ENCODE measurements at places on chromosomes 6 and 20.

GRCh38 chr20:51941503-51941902 lies 139.2 kb upstream of the SALL4 start:
- DNase-seq, result no peak

DNA sequence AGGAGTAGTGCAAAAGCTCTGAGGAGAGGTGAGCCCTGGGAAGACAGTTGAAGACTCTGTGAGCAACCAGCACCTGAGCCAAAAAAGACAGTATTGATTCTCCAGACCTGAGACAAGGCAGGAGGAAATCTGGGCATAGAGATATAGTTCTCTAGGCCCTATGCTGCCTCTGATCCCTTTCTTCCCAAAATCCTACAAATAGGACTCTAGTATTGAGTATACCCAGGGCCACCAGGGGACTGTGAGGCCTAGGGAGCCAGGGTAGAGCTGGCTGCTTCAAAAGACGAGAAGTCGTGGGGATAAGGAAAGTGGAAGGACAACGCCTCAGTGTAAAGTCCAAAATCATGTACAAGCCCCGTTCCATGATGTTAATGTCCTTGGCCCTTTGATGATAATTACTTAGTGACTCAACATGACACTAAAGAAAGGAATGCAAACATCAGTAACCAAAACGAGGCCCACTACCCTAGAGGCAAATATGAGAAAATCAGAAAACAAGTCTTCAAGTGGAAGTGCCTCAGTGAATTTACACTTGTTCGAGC lies 197.3 kb upstream of the PROKR2 start:
- no peak for DNase-seq

DNA sequence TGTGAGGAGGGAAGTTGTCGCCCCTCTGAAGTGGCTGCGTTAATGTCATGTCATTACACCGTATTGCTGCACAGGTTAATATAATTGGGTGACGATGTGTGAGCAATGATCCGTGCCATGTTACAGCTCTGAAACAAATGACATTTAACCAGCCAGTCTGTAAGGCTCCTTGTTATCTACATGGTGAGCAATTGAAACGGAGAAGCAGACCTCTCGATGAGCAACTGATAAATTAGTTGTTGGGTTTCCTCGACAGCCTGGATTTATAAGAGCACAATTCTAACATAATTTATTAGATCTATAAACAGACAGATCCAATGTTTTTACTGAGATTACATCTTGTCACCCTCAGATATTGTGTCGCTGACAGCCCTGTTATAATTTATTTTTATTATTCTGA lies 49.9 kb upstream of the MAFB start:
- no peak for DNase-seq

DNA sequence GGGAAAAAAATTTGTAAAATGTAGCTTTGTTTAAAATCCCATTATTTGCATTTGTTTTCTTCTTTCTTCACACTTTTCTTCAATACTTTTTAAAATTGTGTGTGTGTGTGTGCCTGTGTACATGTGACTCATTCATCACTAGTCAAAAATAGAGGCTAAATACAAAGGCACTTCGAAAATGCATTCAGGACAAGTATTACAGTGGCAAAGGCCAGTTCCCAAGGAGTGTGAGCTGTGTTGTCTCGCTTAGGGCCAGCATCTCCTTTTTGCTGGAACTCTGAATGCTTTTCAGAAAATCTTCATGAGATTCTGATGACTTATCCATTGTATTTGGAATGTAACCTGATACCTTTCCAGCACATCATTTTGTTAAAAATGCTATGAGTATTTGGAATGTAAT lies 288.5 kb upstream of the CNR1 start:
- no peak for DNase-seq

GRCh38 chr6:71321314-71321713 lies 32.7 kb downstream of the OGFRL1 start:
- no peak for DNase-seq

GRCh38 chr20:53360852-53361251 lies 232.8 kb downstream of the ZNF217 start:
- DNase-seq, result no peak

- DNase-seq, result no peak
These were observed 266.5 kb downstream of the C6orf118 start for GRCh38 chr6:165042912-165043311.

- DNase-seq, result no peak
These were observed 31.3 kb downstream of the EPHA7 start for GRCh38 chr6:93388070-93388469.

GRCh38 chr6:117992856-117993255 lies 85.8 kb downstream of the SLC35F1 start:
- DNase-seq, result no peak

- no peak for DNase-seq
These were observed 216.9 kb downstream of the GMDS start for GRCh38 chr6:2028457-2029038.

DNA sequence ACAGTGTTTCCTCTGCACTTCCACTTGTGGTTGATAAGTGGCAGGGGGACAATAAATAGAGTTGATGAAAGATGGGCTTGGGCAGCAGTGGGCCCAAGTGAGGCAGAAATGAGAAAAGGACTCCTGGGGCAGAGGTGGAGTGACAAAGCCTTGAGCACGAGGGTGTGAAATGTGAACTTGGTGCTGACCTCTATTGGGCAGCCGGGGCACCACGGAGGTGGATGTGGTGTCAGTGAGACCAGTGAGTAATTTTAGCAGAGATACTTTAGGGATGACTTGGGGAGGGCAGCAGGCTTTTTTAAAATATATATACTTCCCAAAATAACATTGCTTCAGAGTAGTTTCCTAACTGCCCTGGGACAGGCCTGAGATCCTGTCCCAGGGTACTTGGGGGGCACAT lies 30.6 kb upstream of the MYLK2 start:
- no peak for DNase-seq

- no peak for DNase-seq
These were observed 382.5 kb downstream of the EPHA7 start for GRCh38 chr6:93036835-93037234.

GRCh38 chr20:58894652-58895447 lies 42.3 kb downstream of the GNAS start:
- no peak for DNase-seq

- DNase-seq, result no peak
These were observed 87.5 kb downstream of the SYNJ2 start for GRCh38 chr6:158068893-158069799.

- DNase-seq, result no peak
These were observed 68.5 kb downstream of the ECT2L start for GRCh38 chr6:138864343-138864890.

- no peak for DNase-seq
These were observed 251.8 kb upstream of the CITED2 start for GRCh38 chr6:139625998-139626975.

- DNase-seq, result no peak
These were observed 659.9 kb downstream of the EPM2A start for GRCh38 chr6:145075425-145075824.

DNA sequence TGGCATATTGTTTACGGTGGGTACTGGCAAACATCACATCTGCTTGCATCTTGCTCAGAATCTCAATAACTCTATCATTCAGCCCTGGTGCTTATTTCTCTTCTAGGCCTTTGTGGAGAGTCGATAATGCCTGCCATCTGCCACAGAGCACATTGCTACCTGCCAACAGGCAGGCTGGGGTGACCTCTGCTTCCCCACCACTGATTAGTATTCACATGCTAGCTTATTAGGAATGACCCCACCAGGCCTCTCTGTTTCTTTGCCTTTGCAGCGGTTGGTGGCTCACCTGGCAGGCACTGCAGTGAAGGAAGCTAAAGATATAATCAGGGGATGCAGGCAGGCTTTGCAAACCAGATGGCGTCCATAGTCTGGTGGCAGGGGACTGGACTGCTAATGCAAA lies 154.5 kb downstream of the MMS22L start:
- no peak for DNase-seq

DNA sequence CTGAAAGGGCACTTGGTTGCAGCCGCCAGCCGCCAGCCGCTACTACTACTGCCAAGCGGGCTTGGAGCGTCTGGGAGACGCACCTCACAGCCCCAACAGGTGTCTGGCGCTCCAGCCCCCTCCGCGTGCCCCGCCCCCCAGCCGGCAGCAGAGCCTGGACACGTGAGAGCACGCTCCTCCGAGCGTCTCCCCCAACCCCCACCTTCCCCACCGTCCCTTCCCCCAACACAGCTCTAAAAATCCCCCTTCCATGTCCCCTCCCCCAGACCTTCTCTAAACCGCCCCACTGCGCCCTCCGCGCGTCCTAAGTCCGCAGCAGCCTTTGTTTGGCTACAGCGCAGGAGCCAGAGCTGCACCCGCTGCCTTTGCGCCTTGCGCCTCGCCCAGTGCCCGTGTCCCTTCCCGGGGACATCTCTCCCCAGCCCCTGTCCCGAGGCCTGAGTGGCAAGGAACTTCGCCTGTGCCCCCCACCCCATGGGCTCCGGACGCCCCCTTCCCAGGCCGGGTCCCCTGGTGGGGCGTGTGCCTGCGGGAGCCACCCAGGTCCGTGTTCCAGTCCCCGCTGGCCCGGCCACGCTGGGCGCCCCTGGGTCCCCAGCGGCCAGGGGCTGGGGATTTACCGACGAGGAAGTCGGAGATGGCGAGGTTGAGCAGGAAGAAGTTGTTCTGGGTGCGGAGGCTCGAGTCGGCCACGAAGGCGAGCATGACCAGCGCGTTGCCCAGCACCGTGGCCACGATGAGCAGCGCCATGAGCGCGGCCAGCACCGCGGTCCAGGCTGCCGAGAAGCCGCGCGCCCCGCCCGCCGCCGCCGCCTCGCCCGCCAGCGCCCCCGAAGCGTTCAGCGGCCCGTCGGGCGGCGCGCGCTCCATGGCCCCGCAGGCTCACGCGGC lies 732 bp downstream of the HRH3 start:
- no peak for DNase-seq

DNA sequence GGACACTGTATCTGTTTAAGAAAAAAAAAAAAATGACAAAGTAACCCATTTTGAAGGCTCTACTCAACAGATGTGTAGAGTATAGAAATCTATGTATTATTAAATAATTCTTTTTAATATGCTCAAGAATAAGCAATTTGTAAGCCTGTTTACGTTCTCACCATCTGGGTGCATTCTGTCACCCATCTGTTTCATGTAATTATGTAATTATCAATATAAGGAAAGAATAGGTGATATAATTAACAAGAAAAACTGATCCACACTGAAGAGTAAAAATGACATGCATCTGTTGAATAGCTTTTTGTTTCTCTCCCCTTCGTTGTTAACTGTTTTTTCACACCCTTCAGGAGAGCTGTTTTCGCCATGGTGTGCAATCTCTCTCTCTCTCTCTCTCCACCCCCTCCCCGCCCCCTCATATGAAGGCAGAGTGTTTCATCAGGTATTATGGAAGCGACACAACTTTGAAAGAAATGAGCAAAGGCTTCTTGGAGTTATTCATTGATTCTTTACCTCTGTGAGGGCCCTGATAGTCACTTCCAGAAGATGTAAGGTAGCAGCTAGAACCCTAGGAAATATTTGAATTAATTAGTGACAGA lies 154.3 kb upstream of the INSM1 start:
- DNase-seq, result no peak

DNA sequence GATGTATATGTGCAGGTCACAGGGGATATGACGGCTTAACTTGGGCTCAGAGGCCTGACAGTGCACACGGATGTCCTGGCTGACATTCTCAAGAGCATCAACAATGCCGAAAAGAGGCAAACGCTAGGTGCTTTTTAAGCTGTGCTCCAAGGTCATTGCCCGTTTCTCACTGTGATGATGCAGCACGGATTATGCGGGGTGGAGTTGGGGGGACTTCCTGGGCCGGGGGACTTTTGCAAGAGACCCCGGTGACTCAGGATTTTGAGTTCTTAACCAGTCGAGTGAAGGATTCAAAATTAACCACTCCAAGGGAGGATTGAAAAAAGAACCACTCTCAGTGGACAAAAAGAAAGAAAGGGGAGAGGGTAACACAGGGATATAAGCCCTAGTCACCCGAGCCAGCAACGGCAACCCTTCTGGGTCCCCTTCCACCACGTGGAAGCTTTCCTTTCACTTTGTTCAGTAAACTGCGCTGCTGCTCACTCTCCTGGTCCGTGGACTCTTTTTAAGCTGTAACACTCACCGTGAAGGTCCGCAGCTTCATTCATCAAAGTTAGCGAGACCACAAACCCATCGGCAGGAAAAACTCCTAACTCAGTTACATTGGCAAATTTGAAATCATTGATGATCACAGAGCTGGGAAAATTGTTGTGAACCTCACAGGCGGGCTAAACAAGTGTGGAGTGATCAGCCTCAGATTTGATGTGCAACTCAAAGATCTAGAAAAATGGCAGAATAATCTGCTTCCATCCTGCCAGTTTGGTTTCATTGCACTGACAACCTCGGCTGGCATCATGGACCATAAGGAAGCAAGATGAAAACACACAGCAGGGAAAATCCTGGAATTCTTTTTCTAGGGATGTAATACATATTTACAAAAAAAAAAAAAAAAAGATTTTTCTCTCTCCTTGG lies 199.3 kb downstream of the ARID1B start:
- no peak for DNase-seq

- no peak for DNase-seq
These were observed 93.8 kb downstream of the RIN2 start for GRCh38 chr20:19851861-19852260.

- no peak for DNase-seq
These were observed 164.8 kb upstream of the MAN1A1 start for GRCh38 chr6:119514345-119514744.

DNA sequence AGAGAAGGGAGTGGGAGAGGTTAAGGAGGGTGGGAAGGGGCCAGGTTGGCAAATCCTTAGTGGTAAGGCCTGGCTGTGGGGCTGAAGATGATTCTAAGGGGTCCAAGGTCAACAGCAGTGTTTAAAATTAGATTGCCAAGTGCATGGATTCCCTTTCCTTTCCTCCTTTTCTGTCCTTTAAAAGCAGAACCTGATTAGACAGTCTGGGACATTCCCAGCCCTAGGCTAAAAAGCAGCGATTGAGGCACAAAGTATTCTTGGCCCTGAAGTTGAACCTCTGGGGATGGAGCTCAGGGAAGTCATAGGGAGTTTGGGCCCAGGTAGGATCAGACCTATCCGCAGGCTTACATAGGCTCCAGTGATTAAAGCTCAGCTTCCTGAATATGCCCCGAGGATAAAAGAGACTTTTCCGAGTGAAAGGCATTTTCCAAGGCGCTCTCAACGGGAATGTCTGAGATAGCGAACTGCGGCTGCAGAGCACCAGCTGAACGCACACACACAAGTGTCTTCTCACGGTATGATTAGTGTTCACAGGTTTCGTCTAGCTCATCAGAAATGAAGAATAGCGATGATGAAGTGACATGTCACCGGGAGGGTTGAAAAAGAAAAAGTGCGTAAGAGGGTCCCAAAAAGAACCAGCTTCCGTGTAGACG lies 787 bp upstream of the CARMIL1 start:
- DNase-seq, result no peak

- DNase-seq, result no peak
These were observed 32.4 kb upstream of the TCP11 start for GRCh38 chr6:35173427-35174087.
